ENCODE measurements at places on chromosomes 11 and 22.
A peak's percentile ranks its signal among the peaks of the same experiment; 100 is the strongest.

DNA sequence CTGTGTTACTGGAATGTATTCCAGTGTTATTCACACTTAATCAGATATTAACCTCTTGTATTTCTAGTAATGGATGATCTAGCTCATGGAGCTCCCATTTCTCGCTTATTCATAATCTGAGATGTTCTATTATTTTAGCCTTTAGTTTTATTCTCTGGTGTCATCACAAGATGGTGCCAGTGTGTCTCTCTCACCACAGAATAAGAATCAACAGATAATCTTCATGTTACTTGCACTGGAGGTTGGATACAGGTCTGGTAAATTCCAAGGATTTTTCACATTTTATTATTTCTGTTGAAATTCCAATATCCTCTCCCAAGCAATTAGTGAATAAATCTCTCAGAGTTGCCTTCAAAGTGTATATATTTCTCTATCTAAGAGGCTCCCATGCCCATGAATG is 74.6 kb downstream of the CASP12 start:
- DNase-seq: no peak

DNA sequence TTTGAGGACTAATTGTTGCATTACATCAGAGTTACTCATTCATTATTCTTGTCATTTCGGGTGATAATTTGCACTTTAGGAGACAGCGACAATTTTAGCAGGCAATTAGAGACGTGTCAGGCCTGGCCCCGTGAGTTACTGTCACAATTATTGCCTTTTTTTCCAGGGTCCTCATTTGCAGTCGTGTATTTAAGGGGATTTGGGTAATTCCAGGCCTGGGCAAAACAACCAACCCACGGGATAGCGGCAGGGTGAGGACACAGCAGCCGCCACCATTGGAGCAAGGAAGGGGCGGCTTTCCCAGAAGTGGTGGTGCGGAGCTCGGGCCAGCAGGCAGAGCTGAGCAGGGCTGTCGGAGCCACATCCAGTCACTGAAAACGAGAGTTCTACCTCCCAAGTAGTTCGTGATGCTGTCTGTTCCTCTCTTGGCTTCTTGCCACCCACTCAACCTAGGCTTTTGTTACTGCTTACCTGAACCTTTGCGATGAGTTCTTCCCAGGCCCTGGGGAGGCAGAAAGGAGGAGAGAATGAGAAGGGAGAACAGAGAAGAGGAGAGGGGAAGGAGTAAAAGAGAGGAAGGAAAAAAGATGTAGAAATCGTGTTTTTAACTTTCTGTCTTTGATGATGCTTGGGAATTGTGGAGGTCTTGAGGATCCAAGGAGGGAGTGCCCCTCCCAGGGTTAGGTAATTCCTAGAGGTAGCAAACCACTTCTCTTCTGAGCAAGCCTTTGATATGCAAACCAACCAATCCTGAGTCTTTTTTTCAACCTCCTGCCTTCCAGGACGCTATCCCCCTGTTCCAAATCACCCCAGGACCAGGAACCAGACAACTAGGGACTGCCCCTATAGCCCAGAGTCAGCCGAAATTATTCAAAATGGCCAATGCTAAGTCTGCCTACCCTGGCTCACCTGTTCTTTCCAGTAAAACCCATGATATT is 236.1 kb downstream of the MIAT start:
- no peak for DNase-seq

GRCh38 chr11:1153951-1154493 is 3.7 kb upstream of the MUC5AC start:
- DNase-seq: peak; percentile 69

- no peak for DNase-seq
Measured at GRCh38 chr11:83611031-83611430, 324.9 kb upstream of the CCDC90B start.

DNA sequence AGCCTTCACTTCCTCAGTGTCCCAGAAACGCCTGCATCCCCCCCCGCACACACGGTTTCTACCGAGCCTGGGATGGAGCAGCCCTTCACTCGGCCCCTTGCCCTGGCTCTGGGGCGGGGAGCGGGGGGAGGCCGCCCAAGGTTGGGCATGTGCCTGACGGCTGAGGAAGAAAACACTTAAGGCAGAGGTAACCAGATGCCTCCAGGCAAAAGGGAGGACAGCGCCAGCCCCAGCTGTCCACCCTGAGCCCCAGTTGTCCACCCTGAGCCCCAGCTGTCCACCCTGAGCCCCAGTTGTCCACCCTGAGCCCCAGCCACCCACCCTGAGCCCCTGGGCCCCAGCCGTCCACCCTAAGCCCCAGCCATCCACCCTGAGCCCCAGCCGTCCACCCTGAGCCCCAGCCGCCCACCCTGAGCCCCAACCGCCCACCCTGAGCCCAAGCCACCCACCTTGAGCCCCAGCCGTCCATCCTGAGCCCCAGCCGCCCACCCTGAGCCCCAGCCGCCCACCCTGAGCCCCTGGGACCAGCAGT is 3.8 kb upstream of the TTLL8 start:
- DNase-seq: no peak

GRCh38 chr11:70618431-70619101 is 220.2 kb downstream of the CTTN start:
- no peak for DNase-seq

GRCh38 chr11:27443227-27443626 is 29.4 kb downstream of the LGR4 start:
- no peak for DNase-seq

- DNase-seq: no peak
Measured at GRCh38 chr11:46987183-46987582, 50.6 kb downstream of the CSTPP1 start.

DNA sequence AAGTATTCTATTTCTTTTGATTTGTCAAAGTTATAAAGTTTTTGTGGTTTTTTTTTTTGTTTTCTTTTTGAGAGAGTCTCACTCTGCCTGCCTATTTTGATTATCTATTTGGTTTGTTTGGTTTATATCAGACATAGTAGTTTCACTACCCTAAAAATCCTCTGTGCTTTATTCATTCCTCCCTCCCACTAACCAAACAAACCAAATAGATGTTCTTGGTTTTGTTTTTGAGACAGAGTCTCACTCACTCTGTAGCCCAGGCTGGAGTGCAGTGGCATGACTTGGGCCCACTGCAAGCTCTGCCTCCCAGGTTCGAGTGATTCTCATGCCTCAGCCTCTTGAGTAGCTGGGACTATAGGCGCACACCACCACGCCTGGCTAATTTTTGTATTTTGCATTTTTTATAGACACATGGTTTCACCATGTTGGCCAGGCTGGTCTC is 67.9 kb downstream of the ENTHD1 start:
- no peak for DNase-seq

GRCh38 chr22:37304595-37305343 is 22.5 kb downstream of the CYTH4 start:
- DNase-seq: no peak

- DNase-seq: no peak
Measured at GRCh38 chr22:30178181-30179126, 68.1 kb downstream of the LIF start.

GRCh38 chr11:27699926-27700350 is 317 bp downstream of the BDNF start:
- DNase-seq: no peak

DNA sequence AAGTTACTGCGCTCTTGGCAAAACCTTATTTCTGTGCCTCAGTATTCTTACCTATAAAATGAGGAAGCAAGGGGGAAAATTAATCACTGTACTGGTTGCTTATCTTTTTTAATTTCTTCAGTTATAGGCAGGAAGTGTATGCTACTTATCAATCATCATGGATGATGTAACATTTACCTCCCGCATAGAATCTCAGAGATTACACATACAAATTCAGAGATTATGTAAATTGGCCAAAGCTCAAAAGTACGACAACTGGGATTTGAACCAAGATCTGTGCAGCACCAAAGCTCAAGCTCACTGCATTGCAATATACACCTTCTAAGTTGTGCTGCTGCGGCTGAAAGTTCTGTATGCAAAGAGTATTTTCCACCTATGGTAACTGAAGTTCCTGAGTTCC is 83.0 kb downstream of the PDHX start:
- no peak for DNase-seq

- DNase-seq: no peak
Measured at GRCh38 chr11:2555336-2555735, 110.5 kb downstream of the KCNQ1 start.
